ENCODE measurements at places on chromosomes 5 and 9.

DNA sequence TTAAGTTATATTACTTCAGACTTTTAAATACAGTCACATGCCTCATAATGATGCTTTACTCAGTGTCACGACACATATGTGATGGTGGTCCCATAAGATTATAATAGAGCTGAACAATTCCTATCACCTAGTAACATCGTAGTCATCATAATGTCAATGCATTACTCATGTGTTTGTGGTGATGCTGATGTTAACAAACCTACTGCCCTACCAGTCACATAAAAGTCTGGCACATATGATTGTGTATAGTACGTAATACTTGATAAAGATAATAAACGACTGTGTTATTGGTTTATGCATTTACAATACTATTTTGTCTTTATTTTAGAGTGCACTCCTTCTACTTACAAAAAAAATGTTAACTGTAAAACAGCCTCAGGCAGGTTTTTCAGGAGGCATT is 103.7 kb downstream of the PAM start:
- DNase-seq: no peak

GRCh38 chr9:131817627-131818026 is 77.8 kb upstream of the RAPGEF1 start:
- no peak for DNase-seq

- DNase-seq: peak; percentile 97
Observed at GRCh38 chr5:83473346-83474160, 2.0 kb downstream of the VCAN start.

GRCh38 chr9:129505270-129505902 is 115.5 kb downstream of the C9orf50 start:
- DNase-seq: no peak

GRCh38 chr9:35882263-35882848 is 12.2 kb upstream of the OR13J1 start:
- DNase-seq: no peak

DNA sequence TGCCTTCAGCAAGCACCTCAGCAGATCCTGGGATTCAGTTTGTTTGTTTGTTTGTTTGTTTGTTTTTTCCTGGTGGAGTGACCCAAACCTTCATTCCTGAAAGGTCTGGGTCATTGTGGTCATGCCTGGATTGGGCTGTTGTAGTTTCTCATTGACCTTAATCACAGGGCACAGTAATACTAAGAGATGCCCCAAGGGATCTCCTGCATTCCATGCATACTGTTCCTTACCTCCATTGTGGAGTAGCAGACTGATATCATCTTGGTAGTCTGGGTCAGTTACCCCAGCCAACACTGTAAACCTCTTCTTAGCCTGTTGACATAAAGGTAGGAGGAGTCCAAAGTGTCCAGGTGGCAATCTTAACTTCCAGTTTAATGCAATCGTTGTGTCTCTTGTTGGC is 1466.7 kb upstream of the CDH9 start:
- DNase-seq: no peak

GRCh38 chr5:128002425-128002824 is 81.1 kb upstream of the SLC12A2 start:
- DNase-seq: no peak

- DNase-seq: no peak
Observed at GRCh38 chr9:132998831-132999635, 20.5 kb downstream of the GFI1B start.

GRCh38 chr5:114305402-114306207 is 56.3 kb upstream of the KCNN2 start:
- DNase-seq: peak; percentile 9

DNA sequence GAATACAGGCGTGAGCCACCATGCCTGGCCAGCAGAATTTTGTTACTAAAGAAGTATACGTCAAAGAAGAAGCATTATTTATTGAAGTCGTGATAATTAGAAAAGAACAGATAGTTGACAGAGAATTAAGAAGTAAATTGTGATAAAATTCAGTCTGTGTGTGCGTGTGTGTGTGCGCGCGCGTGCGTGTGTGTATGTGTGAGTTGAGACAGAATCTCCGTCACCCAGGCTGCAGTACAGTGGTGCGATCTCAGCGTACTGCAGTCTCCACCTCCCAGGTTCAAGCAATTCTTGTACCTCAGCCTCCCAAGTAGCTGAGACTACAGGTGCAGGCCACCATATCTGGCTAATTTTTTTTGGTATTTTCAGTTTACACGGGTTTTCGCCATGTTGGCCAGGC is 77.8 kb downstream of the ERBIN start:
- no peak for DNase-seq

GRCh38 chr9:93824386-93825294 is 130.5 kb downstream of the BARX1 start:
- no peak for DNase-seq

DNA sequence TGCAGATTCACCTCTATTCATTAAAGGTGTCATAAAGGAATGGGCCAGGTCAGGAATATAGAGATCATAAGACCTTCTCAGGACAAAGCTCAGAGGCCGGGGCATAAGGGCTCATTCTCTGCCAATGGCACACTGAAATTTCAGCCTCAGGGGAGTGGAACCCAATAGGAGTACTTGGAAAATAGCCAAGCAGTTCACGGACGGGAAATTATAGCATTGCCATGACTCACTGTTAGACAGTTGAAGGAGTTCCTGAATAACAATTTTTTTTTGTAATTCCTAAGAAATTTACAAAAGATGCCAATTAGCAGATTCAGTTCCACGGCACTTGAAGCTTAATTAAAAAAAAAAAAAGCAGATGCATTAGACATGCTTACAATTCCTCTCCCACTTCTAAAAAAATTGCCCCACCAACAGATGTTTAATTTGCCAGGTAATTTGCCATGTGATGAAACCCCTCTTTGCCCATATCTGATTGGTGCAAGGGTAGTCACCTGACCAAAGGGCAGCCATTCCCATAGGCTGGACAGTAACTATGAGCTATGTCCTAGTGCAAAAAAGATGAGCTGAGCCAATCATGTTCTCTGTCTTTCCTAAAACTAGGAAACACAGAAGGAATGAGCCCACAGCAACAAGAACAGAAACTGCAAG is 58.6 kb downstream of the PTCD2 start:
- no peak for DNase-seq

DNA sequence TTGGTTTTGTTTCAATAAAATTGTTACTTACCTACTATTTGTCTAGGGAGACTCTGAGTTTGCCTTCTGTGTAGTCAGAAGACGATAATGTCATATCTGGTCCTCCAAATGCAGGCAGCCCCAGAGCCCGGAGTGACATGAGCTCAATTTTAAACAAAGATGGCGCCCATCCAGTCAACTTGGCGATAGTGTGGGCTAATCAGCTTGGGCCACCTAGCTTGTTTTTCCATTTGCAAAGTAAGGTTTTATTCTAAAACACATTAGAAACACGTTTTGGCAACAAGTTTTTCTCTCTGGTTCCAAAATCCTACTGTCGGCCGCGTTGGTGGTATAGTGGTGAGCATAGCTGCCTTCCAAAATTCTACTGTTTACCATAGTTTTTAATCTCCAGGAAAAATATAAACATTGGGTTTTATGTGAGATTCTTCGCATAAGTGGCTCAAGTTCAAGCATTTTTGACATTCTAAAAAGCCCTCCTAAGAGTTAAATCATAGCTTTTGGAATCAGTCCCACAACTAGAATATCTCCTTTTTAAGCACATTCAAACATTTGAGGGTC is 13.2 kb downstream of the TSC1 start:
- DNase-seq: no peak

DNA sequence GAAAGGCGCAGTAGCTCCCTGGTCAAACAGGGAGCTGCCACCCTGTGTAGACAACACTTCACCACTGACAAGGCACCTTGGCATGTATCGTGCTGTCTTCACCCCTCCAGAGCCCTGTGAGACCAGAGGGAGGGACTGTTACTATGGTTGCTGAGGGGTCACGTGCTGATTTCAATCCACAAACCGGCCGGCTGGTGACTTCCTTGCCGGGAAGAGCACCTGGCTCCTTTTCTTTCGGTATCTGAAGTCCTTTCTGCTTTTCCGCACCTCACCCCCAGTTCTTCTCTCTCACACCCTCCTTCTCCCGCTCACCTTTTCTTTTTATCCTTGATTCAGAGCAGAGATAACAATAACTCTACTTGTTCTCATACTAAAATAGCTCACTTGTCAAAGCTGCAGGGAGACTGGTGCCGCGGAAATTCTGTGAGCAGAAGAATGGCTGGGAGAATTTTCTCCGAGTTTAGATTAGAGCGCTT is 327.2 kb downstream of the ZSWIM6 start:
- peak; percentile 45 for DNase-seq

- DNase-seq: no peak
Observed at GRCh38 chr9:82532504-82533180, 530.3 kb downstream of the RASEF start.

DNA sequence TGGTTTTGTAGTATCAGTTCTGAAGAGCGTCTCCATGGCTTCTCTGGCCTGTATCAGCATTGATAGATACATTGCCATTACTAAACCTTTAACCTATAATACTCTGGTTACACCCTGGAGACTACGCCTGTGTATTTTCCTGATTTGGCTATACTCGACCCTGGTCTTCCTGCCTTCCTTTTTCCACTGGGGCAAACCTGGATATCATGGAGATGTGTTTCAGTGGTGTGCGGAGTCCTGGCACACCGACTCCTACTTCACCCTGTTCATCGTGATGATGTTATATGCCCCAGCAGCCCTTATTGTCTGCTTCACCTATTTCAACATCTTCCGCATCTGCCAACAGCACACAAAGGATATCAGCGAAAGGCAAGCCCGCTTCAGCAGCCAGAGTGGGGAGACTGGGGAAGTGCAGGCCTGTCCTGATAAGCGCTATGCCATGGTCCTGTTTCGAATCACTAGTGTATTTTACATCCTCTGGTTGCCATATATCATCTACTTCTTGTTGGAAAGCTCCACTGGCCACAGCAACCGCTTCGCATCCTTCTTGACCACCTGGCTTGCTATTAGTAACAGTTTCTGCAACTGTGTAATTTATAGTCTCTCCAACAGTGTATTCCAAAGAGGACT is 1.5 kb downstream of the GPR21 start:
- no peak for DNase-seq

DNA sequence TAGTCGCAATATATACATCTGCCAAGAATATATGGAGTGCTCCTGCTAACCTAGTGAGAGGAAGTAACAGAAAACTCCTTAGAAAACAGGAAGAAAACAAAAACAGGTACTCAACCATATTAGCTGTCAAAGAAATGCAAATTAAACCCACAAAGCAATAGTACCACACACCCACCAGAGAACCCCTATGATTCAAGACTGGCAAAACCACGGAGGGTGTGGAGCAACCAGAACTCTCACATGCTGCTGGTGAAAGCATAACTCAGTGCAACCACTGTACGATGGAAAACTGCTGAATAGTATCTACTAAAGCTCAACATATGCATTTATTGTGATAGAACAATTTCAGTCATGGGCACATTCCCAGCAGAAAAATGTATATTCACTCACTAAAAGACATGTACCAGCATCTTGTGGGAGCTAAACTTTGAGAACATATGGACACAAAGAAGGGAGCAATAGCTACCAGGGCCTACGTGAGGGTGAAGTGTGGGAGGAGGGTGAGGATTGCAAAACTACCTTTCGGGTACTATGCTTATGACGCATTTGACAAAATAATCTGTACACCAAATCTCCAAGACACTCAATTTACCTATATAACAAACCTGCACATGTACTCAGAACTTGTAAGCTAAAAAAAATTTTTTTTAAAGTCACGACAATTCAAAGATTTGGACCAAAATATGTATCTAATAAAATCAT is 34.0 kb downstream of the PTPN3 start:
- DNase-seq: no peak

DNA sequence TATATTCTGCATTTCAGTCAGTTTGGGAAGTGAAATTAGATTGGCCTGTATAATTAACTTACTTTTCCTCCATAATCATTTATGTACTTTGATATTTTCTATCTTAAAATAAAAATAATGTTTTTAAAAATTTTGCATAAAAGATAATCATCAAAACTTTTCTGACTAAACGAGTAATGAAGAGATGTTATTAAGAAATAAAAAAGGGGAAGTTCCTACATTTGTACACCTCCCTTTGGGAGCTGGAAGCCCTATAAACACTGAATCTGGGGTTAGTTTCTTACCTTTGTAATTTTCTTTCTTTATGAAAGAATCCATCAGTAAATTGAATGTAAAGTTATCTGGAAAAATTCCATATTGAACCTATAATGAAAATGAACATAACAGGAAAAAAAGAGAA is 86.2 kb downstream of the MRPS27 start:
- no peak for DNase-seq

- DNase-seq: no peak
Observed at GRCh38 chr9:111900151-111900857, 3.7 kb downstream of the UGCG start.

GRCh38 chr9:109107402-109108240 is 12.1 kb downstream of the TMEM245 start:
- DNase-seq: no peak

GRCh38 chr9:12813960-12814876 is 39.4 kb downstream of the LURAP1L start:
- DNase-seq: no peak

GRCh38 chr9:70324963-70325362 is 66.2 kb downstream of the SMC5 start:
- DNase-seq: no peak

DNA sequence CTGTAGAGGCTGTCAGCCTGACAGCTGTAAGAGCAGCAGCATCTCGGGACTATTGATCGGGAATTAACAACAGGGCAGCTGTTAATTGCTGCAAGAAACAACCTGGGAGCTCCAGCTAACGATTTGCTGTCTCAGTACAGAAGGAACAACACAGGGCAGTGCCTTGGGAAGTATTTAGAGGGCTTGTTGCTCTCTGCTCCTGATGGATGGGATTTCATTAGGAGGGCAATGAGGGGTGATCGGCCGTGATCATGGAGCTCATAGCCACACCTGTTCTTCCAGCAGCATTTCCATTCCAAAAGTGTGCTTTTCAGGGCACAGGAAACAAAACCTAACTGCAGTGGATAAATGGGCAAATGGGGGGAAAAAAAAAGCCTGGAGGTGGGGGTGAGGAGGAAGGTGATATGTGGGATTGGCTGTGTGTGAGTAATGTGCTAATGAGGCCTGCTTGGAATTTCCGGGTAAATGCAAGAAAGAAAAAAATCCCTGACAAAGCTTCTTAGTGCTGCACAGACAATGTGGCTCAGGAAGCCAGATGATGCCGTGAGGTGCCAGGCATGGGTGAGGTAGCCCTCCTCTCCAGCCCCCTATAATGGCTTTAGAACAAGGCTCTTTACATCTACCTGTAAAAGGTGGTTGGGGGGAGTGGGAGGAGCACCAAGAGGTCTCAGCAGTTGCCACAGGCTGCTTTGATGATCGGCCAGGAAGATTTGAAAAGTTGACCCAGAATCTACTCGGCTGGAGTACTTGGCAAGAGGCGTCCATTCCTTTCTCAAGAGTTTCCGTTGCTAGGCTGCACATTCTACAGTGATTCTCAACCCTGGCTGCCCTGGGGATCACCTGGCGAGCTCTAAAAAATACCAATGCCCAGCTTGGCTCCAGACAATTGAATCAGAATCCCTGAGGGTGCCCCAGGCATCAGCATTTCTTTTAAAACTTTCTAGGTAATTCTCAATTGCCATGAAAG is 139.5 kb upstream of the KLF9 start:
- peak; percentile 85 for DNase-seq

DNA sequence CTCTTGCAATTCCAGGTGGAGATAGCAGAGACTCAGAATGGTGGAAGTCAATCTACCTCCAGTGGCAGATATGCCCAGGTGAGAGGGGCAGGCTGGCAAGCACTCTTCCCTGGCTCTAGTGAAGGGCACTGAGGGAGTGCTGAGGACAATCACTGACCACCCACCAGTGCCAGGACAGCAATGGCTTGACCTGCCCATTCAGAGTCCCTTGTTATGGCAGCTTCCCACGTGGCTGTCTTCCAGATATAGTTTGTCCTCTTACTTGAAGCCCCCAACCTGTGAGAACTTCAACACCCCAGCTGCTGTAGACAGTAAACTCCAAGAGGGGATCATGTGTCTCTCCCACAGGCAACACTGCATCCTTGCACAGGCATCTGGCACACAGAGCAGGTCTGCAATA is 104.7 kb downstream of the LHFPL2 start:
- no peak for DNase-seq
